ENCODE measurements at places on chromosomes 7 and 10.

- no peak for DNase-seq
Observed at GRCh38 chr7:72446131-72446530, 34.0 kb upstream of the CALN1 start.

DNA sequence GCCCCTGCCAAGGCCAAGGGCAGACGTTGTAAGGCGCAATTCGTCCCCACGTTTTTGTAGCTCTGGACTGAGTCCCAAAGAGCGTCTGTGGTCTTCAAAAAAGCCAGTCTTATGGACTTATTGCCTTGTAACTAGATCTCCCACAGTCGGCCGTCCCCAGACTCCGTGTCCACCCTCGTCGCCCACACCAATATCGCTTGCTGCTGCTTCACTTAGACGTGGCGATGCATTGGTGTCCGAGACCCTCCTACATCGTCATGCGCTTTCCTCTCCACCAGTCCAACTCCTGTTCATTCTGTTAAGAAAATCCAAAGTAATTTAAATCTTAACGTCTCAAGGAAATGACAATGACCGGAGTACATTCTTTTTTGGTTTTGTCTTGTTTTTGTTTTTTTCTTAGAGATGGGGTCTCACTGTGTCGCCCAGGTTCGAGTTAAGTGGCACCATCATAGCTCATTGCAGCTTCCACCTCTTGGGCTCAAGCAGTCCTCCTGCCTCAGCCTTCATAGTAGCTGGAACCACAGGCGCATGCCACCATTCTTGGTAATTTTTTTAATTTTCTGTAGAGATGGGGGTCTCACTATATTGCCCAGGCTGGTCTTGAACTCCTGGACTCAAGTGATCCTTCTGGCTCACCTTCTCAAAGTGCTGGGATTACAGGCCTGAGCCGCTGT is 851 bp downstream of the KIFBP start:
- DNase-seq: no peak

DNA sequence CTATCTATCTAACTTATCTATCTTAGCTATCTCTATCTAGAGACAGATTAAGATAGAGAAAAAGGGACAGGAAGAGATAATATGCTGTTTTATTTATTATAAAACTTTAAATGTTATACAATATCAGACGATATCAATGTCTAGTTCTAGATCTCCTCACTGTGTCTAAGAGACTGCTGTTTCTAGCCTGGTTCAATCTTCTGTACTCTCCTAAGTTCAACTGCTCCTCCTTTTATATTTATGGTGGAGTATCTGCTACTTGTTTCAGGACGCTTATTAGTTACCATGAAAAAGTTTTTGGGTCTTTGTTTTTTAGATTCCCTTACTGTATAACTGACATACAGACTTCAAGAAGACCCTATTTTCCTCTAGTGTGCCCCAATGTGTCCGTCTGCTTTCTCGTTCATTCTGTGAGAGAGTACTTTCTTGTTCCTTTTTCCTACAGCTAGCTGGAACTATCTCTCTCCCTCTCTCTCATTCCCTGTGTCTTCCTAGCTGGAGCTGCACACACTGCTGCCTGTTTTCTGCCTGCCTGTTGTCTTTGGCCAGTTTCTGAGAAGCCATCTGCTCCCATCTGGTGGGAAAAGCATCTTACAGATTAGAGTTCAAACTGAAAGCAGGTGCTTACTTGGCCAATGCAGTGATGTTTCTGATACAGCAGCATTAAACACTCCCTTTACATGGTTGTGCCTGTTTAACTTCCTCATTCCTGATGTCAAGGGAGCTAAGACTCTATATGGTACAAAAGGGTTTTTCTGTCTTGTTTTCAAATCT is 49.4 kb upstream of the ARL4A start:
- DNase-seq: no peak

- no peak for DNase-seq
Observed at GRCh38 chr7:14950013-14950412, 47.5 kb upstream of the DGKB start.

DNA sequence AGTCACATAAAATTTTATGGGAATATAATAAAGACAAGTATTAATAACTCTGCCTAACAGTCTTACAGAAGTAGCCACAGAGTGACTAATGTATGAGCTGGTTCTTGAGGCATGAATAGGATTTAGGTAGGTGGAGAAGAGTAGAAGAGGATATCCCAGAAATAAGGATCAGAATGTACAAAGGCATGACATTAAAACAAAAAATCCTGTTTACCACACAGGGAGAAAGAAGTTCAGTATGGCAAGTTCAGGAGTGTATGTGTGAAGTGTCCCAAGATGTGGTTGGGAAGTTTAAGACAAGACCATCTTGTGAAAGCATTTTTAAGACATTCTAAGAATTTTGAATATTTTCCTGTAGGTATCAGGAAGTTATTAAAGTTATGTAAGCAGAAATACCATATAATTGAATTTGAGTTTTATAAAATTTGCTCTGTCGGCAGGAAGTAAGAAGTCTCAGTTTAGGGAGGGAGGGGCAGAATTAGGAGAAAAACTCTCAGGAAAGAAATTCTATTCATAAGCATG is 64.7 kb upstream of the CAV2 start:
- no peak for DNase-seq

DNA sequence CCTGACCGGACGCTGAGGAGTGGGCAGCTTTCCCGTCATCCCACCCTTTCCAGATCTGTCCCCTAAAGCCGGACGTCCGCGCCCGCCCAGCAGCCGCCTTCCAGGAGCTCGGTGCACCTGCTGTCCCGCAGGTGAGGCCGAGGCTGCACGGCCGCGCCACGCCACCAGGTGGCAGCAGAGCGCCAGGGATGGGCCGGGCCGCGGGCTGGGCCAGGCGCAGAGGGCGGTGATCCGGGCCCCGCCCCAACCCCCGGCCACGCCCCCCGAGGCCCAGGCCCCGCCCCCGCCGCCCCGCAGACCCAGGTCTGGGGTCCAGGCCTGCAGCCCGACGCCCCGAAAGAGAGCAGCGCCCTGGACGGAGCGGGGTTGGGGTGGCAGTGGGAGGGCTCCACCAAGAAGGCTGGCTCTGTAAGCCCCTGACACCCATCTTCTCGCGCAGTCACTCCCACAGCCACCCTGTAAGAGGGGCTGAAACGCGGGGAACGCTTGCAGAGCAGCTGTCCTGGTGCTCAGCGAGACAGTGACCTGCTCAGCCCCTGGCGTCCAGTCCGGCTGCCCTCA is 32.2 kb downstream of the FOXL3 start:
- DNase-seq: no peak

DNA sequence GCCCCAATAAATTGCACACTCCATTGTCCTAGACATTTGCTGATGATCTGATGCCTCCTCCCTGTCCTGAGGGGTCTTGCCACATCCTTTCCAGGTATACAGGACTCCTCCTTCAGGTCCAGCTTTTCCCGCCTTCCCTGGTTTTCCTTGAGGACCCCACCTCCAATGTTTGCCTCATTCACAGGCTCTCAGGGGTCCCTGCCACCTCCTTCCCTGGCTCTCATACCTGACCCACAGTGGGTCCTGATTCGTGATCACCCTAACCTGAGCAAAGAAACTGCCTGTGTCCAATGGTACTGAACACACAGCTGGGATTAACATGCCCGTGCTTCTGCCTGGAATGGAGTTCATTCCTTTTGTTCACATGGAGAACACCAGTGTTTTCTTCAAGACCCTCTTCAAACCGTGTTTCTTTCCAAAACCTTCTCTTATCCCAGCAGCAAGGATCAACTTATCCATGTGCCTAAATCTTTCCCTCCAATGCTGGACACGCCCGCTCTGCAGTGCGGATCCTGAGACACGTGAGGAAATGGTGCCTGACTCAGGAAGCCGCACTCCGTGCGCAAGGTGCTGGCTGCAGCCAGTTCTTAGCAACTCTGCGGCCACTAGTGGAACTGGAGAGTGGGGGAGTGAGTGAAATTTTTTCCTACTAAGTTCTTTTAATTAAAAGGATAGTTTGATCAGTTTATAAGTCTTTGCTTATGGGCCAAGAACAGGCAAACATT is 354.6 kb upstream of the SHH start:
- no peak for DNase-seq

GRCh38 chr7:41842956-41843355 is 140.1 kb upstream of the INHBA start:
- DNase-seq: no peak

- no peak for DNase-seq
Observed at GRCh38 chr7:96093435-96093834, 228.5 kb downstream of the SLC25A13 start.

- peak; percentile 27 for DNase-seq
Observed at GRCh38 chr7:107201795-107202450, 33.1 kb downstream of the HBP1 start.

- DNase-seq: no peak
Observed at GRCh38 chr7:84665339-84665738, 470.8 kb upstream of the SEMA3A start.

GRCh38 chr7:53518319-53518718 is 482.9 kb downstream of the POM121L12 start:
- no peak for DNase-seq

DNA sequence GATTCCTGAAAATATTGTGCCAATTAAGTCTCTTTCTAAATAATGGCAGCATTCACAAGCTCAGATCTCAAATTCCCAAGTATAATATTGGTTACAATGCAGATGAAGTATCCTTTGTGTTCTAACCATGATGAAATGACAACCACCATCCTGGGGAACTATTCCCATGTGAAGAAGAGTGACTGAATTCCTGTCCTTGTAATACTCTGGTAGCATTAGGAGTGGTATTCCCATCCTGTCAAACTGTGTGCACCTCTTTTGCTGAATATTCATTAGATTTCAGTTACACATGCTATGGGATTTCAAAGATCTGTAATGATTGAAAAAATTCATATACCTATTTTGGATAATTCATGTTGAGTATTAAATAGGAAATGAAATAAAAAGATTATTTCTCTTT is 86.1 kb upstream of the SMIM30 start:
- no peak for DNase-seq

DNA sequence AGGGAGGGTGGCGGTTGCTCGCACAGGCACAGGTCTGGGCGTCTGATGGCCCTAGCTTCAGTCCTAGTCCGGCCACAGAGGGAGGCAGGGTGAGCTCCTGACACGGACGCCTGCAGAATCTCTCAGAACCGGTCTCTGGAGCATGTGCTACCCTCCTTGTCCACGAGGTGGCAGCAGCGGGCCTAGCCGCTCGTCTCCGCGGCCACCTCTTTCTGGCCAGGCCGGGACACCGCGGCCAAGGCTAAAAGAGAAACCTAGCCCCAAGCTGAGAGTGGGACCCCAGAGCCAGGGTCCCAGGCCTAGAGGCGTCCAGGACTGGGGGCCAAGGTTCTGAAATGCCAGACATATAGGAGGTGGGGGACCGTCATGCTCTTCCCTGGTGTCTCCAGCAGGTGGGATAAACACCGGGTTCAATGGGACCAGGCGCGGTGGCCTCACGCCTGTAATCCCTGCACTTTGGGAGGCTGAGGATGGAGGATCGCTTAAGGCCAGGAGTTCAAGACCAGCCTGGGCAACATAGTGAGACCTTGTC is 3.2 kb upstream of the LAT2 start:
- DNase-seq: peak; percentile 61

- no peak for DNase-seq
Observed at GRCh38 chr7:143286522-143286890, 1.6 kb upstream of the CASP2 start.

- no peak for DNase-seq
Observed at GRCh38 chr7:35015346-35015859, 21.9 kb downstream of the DPY19L1 start.

Measured in HepG2 (cell line).